ENCODE measurements at places on chromosomes 7 and 10.

- no peak for DNase-seq
Observed at GRCh38 chr7:111080495-111081105, 10.3 kb upstream of the LRRN3 start.

DNA sequence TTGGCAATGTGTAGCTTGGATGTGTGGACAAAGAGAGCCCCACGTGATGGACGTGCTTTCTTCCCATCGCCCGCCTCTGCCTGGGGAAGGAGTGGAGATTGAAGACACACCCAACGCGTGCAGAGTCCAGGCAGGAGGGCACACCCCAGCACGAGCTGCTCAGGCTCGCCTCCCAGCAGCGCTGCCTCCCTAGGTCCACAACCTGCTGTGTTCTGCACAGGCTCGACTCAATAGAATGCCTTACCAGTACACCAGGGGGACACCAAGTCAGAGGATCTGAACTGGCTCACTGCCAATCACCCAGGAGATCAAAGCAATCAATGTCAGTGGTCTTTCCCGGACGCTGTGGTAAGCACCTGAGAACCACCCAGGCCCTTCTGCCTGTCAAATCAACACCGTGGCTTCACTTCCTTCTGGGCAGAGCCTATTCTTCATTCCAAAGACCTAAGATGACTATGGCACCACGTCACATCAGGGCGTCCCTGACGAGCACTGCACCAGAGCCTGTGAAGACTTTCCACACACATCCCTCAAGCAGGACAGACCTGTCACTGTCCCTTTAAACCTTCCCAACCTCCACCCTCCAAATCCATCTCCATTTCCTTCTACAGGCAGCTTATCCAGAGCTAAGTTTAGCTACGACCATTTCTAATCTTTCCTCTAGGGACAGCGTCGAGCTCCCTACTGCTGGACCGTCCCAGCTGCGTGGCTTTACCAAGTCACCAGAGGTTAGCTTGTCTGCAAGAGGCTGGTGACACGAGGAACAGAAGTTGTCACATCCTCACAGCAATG lies 72.3 kb downstream of the AMZ1 start:
- DNase-seq = no peak

- no peak for DNase-seq
Observed at GRCh38 chr10:101450277-101451080, 96.5 kb downstream of the BTRC start.

GRCh38 chr7:69832356-69832755 lies 234.1 kb downstream of the AUTS2 start:
- DNase-seq = no peak

GRCh38 chr10:58952747-58953466 lies 223.5 kb upstream of the PHYHIPL start:
- DNase-seq = no peak

- DNase-seq = no peak
Observed at GRCh38 chr10:23702977-23703414, 264.1 kb downstream of the OTUD1 start.

DNA sequence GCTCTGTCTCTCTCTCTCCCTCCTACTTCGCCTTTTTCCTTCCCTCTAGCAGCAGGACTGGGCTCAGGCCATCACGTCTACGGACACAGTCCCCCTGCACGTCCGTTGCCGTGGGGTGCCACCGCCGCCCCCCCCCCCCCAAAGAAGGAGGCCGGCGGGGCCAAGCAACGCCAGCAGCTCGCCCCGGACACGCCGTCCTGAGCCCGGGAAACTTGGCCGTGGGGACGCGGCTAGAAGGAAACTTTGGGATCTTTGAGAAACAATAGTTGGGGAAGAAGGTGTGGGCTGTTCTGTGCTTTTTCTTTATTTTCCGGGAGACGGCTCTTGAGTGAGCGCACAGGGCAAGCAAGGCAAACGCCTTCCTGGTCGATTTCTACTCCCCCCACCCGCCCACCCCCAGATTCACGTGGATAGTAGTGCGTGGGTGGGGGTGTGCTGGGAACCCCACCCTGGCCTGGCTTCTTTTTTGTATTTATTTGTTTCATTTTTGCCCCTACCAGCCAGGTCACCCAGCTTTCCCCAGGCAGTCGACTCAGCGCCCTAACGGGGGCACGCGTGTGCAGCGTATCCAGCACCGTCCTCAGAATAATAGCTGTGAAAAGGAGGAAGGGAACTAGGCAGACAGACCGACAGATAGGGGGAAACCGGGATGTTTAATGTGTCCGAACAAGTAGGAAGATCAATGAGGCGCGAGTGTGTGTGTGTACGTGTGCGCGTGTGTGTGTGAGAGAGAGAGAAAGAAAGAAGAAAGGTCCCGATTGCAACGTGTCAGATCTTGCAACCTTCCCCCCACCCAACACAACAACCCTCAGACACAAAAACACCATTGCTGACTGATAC lies 1.4 kb downstream of the MXI1 start:
- no peak for DNase-seq

- DNase-seq = no peak
Observed at GRCh38 chr10:113541549-113541927, 11.3 kb upstream of the HABP2 start.

DNA sequence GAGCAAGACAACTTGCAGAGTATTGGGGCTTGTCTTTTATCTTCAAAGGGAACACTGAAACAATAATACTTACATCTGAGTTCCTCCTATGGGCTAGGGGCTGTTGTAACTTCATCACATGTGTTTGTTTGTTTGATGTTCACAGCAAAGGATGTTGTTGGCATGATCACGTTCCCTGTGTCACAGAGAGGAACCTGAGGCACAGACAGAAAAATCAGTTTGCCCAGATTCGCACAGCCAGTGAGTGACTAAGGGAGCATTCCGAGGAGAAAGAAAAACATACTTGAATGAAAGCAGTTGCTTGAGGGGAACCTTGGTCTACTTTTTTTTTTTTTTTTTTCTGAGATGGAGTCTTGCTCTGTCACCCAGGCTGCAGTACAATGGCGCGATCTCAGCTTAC lies 87.2 kb upstream of the PFKP start:
- DNase-seq = no peak

- no peak for DNase-seq
Observed at GRCh38 chr10:129501652-129502436, 34.8 kb downstream of the MGMT start.

GRCh38 chr7:41136551-41136950 lies 566.3 kb downstream of the INHBA start:
- no peak for DNase-seq

DNA sequence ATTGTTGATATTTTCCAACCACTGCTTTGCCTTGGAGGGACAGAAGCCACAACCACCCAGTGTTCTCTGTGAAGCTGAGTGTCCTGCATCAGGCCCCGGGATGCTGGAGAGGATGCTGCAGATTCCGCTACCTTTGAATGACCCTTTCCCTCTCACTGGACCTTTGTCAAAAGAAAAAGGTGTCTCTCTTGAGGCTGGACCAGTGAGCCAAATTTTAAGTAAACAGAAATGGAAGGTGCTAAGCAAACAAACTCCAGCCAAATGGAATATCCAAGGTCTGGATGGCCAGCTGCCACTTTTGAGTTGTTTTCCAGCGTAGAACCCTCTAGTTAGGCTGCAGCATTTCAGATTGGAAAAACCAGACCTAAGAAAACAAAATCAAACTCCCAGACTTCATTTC lies 145.5 kb downstream of the TRIL start:
- DNase-seq = no peak

GRCh38 chr7:117296066-117296465 lies 26.8 kb downstream of the WNT2 start:
- DNase-seq = no peak

DNA sequence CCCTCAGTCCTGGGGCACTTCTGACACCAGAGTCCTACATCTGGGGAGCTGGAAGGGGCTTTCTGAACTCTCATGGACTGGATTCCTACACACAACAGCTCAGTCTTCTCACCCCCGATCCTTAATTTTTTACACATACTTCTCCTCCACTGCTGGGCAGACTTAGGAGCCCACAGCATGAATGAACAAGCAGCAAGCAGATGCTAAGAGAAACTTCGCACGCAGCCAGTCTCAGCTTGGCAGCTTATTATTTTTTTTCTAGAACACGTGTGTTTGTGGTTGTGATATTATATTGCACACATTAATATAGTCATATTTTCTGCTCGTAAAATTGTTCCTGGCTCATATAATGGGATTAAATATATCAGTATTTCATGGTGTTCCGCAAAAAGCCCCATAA lies 50.9 kb upstream of the LOXL4 start:
- no peak for DNase-seq

- no peak for DNase-seq
Observed at GRCh38 chr7:30612658-30613265, 18.1 kb downstream of the GARS1 start.

DNA sequence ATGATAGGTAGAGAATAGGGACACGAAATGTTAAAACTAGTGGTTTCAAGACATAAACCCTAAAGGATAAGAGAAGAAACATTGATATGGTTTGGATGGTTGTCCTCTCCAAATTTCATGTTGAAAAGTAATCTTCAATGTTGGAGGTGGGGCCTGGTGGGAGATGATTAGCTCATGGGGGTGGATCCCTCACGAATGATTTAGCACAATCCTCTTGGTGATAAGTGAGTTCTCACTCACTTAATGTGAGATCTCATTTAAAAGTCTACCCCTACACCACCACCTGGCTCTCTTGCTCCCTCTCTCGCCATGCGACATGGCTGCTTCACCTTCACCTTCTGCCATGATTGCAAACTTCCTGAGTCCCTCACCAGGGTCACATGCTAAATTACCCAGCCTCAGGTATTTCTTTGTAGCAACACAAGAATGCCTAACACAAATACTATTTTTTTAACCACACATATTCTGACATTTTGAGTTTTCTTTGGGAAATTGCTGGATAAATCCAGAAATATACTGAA lies 242.4 kb upstream of the PHF14 start:
- DNase-seq = no peak

- DNase-seq = no peak
Observed at GRCh38 chr7:80312139-80312661, 177.6 kb downstream of the GNAI1 start.

GRCh38 chr7:9958486-9958885 lies 1015.2 kb upstream of the PHF14 start:
- no peak for DNase-seq

- no peak for DNase-seq
Observed at GRCh38 chr7:21086688-21087087, 300.0 kb upstream of the SP8 start.

- no peak for DNase-seq
Observed at GRCh38 chr7:130875-131780, 61.2 kb upstream of the FAM20C start.

DNA sequence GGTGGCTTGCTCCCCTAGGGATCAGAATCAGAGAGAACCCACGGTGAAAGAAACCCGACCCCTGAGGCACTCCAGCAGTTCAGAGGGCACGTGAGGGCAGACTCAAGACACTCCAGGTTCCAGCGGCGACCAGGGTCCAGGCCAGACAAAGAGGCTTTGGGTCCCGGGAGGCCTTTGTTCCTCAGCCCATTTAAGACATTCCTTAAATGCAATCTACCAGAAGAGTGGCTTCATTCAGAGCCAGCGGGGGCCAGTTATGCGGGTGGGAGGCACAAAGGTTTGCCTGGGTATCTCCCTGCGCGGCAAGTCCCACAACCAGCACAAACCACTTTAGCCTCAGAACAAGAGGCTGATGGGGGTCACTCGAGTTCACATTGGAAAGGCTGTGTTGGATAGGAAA lies 53.6 kb downstream of the AFAP1L2 start:
- DNase-seq = no peak

- no peak for DNase-seq
Observed at GRCh38 chr7:93921607-93922566, at the start of gene GNG11. Gene GNG11, plus strand, starts transcription at chr7:93921735. Its CDS starts 403 bp downstream, at chr7:93922138.

DNA sequence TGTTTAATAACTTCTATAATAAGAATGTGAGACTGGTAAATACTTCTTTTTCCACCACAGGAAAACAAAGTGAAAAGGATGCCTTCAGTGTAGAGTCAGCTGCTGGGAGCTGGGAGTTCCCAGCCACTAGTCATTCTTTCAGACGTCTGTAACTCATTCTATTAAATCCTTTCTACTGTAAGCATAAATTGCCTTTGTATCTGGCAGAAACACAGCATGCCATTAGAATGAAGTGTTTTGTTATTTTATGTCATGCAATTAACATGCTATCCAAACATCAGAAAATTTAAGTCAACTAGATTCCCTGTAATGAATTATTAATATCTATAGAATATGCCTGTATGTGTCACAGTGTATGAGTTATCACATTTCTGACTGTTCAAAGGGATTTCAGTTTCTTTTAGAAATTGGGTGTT lies 14.3 kb downstream of the BPGM start:
- no peak for DNase-seq

GRCh38 chr10:5971315-5971832 lies 6.0 kb downstream of the IL15RA start:
- no peak for DNase-seq

- DNase-seq = no peak
Observed at GRCh38 chr10:132104062-132104461, 38.3 kb downstream of the JAKMIP3 start.

DNA sequence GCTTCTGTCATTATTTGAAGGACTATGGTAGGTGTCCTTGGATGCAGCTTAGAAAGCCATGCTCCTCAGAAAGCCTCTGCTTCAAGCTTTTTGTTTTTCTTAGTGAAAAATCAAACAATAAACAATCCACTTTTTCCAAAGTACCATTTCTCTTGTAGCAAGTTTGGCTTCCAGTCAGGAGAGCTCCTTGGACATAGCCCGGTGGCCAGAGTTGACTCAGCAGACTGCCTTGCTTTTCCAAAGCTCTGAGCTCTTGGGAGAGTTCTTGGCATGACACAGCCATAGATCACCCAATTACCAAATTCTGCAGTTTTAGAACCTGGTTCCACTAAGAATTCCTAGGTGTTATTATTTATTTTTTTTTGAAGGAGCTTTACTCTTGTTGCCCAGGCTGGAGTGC lies 189.4 kb upstream of the MTPN start:
- DNase-seq = no peak

GRCh38 chr7:117210397-117210796 lies 112.5 kb downstream of the WNT2 start:
- no peak for DNase-seq

DNA sequence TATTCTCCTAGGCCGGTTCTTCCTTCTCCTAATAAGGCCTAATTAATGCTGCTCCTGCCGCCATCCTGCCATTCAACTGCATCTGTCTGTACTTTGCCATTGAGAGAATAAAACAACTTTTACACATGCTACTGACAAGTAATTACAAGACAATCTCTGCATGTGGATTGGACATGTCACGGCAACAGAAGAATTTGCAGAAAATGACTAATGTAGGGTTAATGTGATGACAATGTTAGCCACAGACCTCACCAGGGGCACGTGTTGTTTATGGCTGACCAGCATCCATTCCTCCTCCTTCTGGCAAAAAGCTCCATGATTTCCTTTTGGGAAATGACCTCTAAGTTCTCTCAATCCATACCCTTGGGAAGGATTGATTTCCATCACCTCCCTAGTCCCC lies 58.0 kb downstream of the NEBL start:
- no peak for DNase-seq

GRCh38 chr10:128161031-128161430 lies 34.8 kb upstream of the MKI67 start:
- DNase-seq = no peak

Measured in stimulated activated CD8-positive, alpha-beta memory T cell treated with anti-CD3 and anti-CD28 coated beads, Interleukin-4, amount 100 ng/mL, for 1 hour (primary cell).